ENCODE measurements at places on chromosomes 1 and 21.

DNA sequence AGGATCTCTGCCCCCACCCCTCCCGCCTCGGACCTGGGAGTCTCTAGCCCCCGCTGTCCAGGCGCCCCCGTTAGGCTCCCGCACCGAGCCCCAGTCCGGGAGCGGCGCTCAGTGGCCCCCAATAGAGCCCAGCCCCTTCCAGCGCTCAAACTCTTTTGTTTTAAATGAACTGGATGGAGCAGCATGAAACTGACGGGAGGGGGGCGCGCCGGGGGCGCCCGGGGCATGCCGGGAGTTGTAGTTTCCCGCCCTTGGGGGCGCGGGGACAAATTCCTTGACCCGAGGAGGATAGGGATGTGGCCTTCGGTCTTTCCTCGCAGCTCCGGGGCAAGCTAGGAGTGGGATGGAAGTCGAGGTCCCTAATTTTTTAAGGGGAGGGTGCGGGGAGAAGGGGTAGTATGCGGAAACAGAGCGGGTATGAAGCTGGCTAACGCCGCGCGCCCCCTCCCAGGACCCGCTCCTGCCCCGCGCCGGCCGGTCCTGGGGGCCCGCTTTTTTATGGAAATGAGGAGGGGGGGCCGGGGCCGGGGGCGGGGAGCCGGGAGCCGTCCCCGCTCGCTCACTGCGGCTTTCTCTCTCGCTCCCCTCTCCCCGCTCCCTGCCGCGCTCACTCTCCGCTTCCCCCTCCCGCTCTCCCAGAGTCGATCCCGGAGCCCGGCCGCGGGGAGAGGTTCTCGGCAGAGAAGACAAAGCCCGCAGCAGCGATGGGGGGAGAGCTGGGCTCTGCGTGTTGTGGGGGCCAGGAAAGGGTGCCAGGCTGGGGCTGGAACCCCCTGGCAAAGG is at the start of gene MEX3A:
MEX3A (minus strand) TSS at position 157 of the 783 bp plus-strand sequence. CDS start 467 bp downstream, outside the sequence.
- DNase-seq: no peak

DNA sequence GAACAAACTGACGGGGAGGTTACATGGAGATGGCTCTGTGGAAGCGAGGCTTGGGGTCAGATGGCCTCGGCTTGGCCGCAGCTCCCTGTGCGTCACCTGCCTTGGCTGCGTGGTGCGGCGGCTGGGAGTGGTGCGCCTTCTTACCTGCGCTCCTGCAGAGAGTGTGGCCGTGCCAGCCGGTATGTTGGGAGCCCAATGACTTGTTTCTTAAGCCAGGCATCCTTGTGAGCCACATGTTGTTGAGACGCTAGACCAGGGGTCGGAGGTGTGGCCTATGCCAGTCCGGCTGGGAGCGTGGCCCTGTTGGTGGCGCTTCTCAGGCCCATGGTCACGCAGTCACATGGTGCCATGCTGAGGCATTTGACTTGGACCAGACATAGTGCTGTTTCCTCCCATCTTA is 10.5 kb downstream of the SLX9 start:
- no peak for DNase-seq

GRCh38 chr1:21257431-21258135 is 32.7 kb downstream of the ECE1 start:
- DNase-seq: no peak

DNA sequence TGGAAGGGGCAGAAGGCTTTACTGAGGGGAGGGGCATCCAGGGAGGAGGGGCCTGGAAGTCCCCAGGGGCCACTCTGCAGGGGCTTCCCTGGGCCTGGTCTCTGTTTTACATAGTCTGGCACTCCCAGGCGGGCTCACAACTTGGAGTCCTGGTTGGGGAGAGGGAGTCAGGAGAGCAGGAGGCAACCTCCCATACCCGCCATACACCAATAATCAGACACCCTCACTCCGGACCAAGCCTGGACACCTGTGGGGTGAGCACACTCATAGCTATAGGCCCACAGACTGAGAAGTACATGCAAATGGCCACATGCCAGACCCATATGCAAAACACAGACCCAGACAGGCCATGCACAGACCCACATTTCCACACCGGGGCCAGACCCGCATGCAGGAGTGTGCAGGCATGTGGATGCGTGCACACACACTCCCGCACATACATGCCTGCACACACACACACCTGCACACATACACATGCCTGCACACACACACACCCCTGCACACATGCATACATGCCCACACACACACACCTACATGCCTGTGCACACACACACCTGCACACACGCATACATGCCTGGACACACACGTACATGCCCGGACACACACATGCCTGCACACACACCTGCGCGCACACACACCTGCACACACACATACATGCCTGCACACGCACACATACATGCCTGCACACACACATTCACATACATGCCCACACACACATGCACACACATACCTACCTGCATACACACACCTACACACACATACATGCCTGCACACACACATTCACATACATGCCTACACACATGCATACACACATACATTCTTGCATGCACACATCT is 89.5 kb upstream of the RUNX3 start:
- no peak for DNase-seq

GRCh38 chr1:234670967-234671626 is 61.1 kb upstream of the IRF2BP2 start:
- DNase-seq: no peak

DNA sequence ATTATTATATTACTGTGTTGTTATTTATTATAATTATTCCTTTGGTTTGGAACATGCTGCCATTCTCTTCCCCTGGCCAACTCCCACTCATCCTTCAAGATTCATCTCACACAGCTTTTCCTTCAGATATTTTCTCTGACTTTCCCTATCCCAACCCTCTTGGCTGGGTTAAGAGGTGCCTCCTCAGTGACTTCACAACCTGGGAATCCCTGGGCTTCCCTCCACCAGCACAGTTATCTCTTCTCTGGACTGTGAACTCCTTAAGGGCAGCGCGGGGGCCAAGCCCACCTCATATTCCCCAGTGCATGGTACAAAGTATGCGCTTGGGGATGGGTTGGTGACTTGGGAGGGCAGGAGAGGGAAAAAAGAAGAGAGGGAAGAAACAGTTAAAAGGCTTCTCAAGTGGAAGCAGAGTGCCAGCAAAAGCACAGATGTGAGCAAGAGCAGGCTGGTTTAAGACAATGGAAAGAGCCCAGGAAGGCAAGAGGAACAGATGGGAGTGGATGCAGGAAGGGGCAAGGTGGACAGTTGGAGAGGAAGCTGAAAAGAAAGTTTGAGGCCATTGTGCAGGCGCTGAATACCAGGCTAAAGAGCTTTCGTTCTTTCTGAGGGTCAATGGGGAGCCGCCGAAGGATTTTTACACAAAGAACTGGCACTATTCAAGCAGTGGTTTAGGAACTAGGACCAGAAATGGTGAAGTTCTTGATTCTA is 132.3 kb downstream of the BEND5 start:
- no peak for DNase-seq

DNA sequence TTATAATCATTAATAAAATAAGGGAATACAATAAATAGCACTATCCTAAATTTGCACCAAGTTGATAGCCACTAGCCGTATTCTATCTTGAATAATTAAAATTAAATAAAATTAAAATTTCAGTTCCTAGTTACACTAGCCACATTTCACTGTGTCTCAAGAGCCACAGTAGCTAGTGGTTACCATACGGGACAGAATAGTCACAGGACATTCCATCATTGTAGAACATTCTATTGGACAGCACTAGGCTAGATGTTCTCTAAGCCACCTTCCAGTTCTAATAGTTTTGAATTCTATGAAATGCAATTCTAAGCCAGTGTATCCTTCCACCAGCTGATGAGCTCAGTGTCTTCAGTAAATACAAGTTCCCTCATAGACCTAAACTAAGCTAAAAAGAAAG is 71.1 kb upstream of the GOLT1A start:
- DNase-seq: no peak

- no peak for DNase-seq
These were observed 73.1 kb upstream of the CACHD1 start for GRCh38 chr1:64396817-64397216.

DNA sequence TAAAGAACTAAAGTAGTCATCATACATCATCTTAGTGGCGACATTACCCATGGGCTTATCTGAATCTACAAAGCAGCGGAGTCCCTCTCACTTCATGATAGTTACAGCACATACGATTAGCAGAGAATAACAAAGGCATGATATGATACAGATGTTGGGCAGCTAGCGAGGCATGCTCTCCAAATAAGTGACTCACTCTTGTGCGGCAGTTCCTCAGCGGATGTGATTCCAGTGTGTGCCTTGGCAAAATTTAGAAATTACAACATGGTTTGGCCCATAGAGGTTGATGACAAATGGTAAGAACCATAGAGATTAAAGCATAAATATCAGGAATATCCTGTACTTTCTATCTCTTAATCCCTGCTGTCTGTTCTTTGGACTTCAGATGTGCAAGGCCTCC is 48.1 kb upstream of the PAXBP1 start:
- no peak for DNase-seq

DNA sequence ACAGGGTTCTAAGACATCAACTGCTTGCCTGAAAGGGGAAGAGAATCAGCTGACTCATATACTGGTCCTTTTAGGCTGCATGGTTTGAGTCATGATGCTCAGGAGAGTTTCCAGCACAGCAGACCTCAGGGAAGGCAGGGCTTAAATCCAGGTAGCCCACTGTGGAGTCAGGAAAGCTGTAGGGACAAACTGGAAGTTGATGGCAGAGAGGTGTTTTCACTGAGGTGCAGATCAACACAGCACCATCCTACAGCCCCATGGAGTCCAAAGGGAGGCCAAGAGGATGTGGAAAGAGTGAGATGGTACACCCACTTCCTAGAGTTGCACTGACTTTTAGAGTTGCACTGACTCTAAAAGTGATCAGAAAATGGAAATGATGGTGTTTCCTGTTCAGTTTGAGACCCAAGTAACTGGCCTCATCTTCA is 252.4 kb upstream of the DUSP10 start:
- DNase-seq: no peak

GRCh38 chr1:176469450-176470010 is 6.6 kb downstream of the PAPPA2 start:
- no peak for DNase-seq

- no peak for DNase-seq
These were observed 116.1 kb upstream of the GALNT2 start for GRCh38 chr1:229950908-229951307.

DNA sequence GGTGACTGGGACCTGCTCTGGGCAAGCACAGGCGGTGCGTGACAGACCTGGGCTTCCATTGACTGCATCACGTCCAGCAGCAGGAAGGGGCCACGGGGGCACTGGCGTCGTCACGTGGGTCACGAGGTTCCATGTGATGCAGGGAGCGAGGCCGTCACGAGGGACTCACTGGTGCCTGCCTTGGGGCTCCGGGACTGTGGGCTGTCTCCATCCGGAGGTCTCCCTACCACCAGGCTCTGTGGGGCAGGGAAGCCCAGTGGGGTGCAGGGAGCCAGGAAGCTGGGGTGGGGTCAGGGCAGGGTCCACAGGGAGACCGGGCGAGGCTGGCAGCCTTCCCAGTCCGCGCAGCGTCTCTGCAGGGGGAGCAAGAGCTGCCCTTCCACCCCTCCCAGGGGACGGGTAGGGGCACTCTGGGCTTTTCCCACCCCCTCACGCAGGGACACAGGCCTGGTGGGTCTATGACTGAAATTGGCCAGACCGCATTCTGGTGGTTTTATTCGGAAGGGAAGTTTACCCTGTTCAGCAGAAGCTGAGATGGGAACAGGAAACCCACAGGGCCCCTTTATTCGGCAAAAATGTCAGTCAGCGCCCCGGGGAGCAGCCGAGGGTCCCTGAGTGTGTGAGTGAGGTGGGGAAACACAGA is 416 bp upstream of the TNFRSF14 start:
- peak; percentile 75 for DNase-seq

- DNase-seq: no peak
These were observed 350.0 kb downstream of the USP25 start for GRCh38 chr21:16079830-16080229.

DNA sequence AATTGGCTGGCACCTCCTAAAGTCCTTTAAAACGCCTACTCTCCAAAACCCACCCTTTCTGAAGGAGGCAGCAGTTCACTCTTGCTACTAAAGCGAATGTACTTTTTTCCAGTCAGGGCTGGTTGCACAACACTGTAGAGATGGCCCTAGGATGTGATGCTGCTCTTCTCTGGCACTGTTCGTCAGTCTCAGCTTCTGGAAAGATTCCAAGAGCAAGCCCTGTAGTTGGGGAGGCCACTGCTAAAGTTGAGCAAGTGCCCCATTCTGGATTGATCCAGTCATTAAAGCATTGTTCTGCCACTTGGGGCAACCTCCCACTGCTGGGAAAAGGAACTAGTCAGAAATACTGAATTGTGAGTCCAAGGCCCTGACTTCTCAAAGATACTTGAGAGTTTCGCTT is 28.5 kb upstream of the KCNQ4 start:
- no peak for DNase-seq

GRCh38 chr1:165327538-165327937 is 29.0 kb downstream of the LMX1A start:
- no peak for DNase-seq

DNA sequence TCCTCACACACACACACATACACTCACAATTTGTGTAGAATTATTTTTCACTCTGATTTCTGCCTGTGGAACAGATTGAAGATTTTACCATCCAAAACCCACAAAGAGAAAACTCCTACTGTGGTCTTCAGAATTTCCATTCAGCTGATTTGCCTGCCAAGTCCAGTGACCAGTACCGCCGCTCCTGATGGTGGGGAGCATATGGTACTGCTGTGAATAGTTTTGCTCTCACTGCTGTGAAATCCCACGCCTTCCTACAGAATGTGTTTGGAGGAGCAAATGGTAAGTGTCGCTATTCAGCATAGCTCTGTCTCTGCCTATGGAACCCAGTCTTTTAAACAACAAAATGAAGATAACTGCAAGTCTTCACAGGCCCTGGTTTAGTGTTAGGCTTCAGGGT is 629.5 kb downstream of the LMO4 start:
- DNase-seq: no peak

DNA sequence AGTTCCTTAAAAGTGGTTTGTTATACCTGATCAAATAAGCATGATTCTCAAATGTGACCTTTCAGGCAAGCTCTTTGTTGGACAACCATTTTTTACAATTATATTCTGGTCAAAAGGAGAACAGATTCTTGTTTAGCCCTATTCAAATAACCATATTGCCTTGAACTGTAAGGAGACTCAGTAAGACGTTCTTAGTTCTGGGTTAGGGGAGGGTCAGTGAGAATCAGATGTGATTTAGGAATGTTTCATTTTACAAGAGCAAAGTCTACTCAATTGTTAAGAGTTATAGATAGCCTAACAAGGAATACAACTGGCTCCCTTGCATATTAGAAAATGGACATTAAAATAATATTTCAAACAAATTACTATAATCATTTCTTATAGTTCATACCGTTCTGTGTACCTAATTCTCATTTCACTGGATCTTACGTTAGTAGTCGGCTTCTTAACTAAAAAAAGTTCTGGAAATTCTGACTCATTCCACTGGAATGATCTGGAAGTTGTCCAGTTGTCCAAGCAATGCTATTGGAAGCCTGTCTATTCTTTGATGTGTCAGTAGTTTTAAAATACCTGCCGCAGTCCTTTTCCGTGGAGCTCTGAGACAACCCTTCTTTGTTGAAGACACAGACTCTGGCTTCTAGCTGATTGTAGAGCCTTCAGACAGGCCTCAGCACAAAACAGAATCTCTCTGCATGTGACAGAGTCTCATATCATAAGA is 88.8 kb downstream of the MAST2 start:
- peak; percentile 91 for DNase-seq
